ENCODE measurements at places on chromosomes 1 and 21. TPM values are rescaled to one million over a fixed set of nuclear protein-coding genes. Genes with fewer than 3 reads are reported as not detected.

FAM167B gene
- total RNA-seq = not detected

DNA sequence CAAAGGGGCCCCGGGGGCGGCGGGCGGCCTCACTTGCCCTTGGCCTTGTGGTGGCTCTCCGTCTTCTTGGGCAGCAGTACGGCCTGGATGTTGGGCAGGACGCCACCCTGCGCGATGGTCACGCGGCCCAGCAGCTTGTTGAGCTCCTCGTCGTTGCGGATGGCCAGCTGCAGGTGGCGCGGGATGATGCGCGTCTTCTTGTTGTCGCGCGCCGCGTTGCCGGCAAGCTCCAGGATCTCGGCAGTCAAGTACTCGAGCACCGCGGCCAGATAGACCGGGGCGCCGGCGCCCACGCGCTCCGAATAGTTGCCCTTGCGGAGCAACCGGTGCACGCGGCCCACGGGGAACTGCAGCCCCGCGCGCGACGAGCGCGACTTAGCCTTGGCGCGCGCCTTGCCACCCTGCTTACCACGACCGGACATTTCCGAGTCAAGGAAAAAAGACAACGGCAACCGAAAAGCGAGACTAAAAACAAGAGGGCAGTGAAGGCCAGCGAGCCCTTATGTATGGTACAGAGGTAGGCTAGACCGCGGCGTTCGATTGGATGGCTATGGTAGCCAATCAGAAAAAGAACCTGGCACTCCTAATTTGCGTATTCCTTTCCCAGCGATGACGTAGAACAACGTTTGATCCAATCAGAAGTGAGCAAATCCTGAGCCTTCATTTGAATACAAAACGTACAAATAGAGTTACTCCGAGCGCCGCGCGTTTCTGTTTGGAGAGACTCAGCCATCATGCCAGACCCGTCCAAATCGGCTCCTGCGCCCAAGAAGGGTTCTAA lies 29.6 kb upstream of the RNF187 start:
- DNase-seq = peak; percentile 98

GRCh38 chr21:44426663-44427191 lies 28.6 kb upstream of the LRRC3 start:
- DNase-seq = no peak

GRCh38 chr1:217138799-217139466 lies 415.7 kb upstream of the ESRRG start:
- DNase-seq = no peak

DNA sequence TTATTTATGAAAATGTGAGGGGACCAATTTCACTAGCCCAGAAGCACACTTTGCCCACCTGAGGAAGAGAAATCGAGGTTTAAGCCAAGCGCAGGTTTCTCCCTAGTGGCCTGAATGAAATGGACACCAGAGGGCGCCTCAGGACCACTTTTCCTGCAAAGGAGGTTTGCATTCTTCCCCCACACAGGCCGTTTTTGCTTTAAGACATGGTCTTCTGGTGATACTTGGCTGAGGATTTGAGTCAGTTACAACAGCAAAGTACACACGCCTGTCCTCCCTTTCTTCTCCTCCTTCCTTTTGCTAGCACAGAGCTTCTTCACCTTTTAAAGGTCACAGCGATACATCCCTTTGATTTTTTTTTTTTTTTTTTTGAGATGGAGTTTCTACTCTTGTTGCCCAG lies 5.4 kb downstream of the PLA2G2E start:
- peak; percentile 69 for DNase-seq

- no peak for DNase-seq
Observed at GRCh38 chr1:180271272-180272255, 41.5 kb downstream of the LHX4 start.

- DNase-seq = no peak
Observed at GRCh38 chr1:70071601-70072000, 133.8 kb downstream of the LRRC40 start.

DNA sequence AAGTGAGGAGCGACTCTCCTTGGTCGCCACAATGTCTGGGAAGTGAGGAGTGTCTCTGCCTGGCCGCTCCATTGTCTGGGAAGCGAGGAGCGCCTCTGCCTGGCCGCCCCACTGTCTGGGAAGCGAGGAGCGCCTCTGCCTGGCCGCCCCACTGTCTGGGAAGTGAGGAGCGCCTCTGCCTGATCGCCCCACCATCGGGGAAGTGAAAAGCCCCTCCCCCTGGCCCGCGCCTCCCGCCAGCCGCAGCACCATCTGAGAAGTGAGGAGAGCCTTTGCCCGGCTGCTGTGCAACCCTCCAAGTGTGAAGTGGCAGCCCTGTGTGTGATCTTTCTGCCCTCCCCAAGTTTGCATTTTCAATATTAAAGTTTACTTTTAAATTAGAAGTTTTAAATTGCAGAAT lies 95.0 kb upstream of the PPP2R5A start:
- DNase-seq = no peak

DNA sequence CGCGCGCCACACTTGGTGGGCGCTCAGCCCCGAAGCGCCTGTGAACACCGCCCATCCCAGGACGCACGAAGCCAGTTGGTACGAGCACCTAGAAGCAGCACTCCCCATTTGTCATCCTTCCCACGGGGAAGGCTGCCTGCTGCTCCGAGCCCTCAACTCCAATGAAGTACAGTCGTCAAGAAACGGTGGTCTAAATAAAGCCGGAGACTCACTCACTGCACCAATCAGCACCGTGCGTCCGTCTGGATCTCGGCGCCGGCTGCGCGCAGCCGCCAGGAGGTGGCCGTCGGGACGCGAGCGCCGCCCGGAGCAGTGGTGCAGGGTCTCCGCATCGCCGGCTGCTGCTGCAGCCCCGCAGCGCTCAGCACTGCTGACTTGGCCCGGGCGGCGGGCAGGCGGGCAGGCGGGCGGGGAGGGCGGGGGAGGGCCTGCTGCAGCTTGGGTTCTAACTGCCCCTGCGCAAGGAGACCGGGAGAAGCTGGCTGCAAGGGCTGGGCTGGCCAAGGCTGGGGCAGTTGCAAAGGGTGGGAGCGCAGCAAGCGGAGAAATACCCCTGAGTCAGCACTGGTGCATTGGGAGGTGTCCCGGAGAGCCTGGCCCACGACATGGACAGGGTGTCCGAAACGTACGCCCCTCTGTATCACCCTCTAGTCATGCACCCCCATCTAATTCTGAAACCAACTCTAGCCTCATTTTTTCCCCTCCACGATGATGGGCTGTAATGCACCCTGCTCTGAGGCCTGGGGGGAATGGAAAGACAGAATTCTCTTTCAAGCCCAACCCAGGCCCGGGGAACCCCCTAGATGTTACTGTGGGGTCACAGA lies 35.8 kb upstream of the H6PD start:
- peak; percentile 75 for DNase-seq

GRCh38 chr1:29408831-29409605 lies 172.7 kb downstream of the PTPRU start:
- no peak for DNase-seq
